ENCODE measurements at places on chromosomes 12 and 14. TPM values are rescaled to one million over a fixed set of nuclear protein-coding genes. Genes with fewer than 3 reads are reported as not detected.

The GPR137C gene
- not detected for total RNA-seq

The RTL1 gene
- total RNA-seq, result not detected

The CNTN1 gene
- total RNA-seq, result 68.3 TPM

The LRRC9 gene
- total RNA-seq, result not detected

The RNASE3 gene
- not detected for total RNA-seq

The TTC6 gene
- 184 TPM for total RNA-seq

The TAS2R30 gene
- 2.9 TPM for total RNA-seq

The KLRD1 gene
- total RNA-seq, result 0.89 TPM

The GZMB gene
- total RNA-seq, result 2.9 TPM

DNA sequence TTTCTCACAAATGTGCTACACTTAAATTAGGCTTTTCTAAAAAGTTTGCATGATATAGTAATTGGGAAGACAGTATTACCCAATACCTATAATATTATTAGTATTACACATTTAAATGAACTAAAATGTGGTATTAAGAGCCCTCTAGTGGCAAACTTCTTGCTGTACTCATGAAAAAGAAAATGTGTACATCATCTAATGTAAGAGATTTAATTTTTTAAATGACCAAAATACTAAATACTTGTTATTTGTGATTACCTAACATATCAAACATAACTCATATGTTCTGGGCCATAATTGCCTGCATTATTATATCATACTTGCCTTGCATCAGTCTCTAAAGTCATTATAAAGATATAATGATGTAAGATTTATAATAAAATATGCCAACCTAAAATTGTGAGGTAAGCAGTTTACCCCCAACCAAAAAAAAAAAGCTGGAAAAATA is 64.2 kb downstream of the DNAI7 start:
- H3K27ac ChIP-seq, result no peak overlapping the region
- no peak for DNase-seq
- no peaks in the 10 kb centered on the region for H3K4me1 ChIP-seq
- H3K36me3 ChIP-seq, result no peaks in the 10 kb centered on the region

DNA sequence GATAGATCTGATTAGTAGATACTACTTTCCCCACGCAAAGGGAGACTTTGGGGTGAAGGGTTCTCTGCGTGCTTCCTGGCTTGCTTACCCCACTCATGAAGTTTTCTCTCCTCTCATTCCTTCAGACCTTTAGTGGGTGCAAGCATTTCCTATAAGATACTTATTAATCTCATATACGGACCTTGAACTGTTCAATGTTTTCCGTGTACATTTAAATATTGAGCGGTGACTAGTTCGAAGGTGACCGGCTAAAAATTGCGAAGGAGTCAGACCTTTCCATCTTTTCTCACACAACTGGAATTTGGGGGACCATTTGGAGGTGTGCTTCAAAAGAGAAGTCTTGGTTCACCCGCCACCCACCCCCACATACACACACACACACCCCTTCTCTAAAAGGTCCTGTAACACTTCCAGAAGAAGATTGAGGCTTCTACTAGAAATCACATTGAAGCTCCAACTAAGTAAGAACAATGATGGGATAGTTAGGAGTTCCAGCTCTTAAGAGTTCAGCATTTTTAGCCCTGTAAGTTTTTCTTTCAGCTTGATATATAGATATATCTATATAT is 6.1 kb upstream of the FOXG1 start:
- H3K4me1 ChIP-seq, result peaks cover 4% of the 10 kb centered on the region
- H3K36me3 ChIP-seq, result no peaks in the 10 kb centered on the region
- H3K27me3 ChIP-seq, result peaks cover 30% of the 10 kb centered on the region
- no peak overlapping the region for H3K27ac ChIP-seq
- no peak for DNase-seq

DNA sequence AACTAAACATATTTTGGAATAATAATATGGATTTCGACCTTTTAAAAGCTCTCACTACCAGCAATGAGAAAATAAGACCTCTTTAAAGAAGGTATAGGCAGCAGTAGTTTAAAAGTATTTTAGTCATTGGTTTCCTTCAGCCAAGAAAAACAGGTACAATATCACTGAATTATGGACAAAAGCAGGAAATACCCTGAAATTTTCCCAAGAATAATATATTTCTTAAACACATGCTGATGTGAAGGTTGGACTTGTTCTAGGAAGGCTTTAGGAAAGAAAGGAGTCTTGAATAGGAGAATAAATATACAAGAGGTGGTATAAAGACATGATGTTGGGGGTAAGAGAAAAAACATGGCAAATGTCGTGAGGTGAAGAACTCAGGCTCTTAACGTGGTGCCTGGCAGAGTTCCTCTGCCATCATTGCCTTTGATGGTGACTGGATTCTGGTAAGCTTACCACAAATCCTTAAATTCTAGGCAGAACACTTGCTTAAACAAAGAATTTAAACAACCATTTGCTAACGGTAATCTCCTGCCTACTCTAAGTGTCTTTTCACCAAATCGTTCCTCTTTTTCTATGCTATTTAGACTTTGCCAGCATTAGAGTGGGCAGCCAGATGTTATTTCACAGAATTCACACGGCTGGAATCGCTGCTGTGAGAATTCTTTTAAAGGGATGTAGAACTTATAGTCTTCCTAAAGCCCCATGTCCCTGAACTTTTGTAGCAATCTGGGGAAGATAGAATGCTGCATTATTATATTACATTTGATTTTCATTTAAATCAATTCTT is 11.9 kb upstream of the NUDT4 start:
- no peak overlapping the region for H3K4me3 ChIP-seq
- H3K27me3 ChIP-seq, result no peaks in the 10 kb centered on the region
- H3K4me1 ChIP-seq, result no peaks in the 10 kb centered on the region
- H3K36me3 ChIP-seq, result no peaks in the 10 kb centered on the region

GRCh38 chr14:104394409-104394851 is 185.1 kb upstream of the C14orf180 start:
- H3K4me1 ChIP-seq, result peaks cover 4% of the 10 kb centered on the region
- DNase-seq, result no peak
- H3K4me3 ChIP-seq, result no peak overlapping the region
- H3K27ac ChIP-seq, result no peak overlapping the region
- H3K27me3 ChIP-seq, result no peaks in the 10 kb centered on the region

DNA sequence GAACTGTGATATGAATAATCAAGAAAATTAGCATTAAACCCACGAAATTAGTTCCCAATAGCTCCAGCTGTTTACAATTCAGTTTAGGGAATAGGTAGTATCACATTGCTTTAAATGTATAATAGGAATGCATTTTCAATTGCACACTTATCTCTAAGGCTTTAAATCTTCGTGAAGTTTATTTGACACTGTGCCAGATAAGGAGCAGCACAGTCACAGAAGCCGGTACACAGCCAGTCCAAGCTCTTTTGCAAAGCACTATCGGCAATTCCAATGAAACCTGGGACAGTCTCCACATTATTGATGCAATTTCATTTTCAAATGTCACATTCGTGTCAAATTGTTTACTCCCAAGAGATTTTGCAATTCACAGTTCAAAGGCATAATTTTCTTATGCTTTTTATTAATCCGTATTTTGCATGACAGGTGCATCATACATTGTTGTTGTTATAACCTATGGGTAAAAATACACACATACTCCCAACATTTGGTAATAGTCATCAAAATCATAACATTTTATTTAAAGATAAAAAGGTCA is 602.8 kb downstream of the RPS29 start:
- peak; percentile 36 for DNase-seq
- H3K36me3 ChIP-seq, result no peaks in the 10 kb centered on the region
- H3K4me3 ChIP-seq, result no peak overlapping the region

DNA sequence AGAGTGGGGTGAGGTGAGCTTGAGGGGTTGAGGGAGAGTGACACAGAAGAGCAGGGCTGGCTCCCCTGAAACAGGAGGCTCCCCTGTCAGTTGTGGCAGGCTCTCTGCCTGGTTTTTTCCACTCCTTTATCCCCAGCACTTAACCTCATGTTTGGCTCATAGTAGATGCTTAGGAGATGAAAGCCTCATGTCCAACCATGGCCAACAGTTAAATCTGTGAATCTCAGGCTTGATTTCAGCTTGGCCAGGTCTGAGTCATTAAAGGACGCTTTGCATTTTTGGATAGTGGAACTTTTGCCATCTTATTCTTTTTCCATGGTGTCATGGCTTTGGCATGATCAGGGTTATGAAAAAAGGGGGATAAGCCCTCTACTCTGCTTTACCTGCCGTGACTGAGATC is 117.2 kb downstream of the CACNA1C start:
- H3K36me3 ChIP-seq, result no peaks in the 10 kb centered on the region
- peaks cover 23% of the 10 kb centered on the region for H3K4me1 ChIP-seq
- H3K27ac ChIP-seq, result no peak overlapping the region

GRCh38 chr12:6193853-6194815 is 6.1 kb upstream of the CD9 start:
- no peak overlapping the region for H3K4me3 ChIP-seq
- peak; percentile 92 for DNase-seq
- no peak overlapping the region for H3K27ac ChIP-seq
- H3K4me1 ChIP-seq, result peaks cover 41% of the 10 kb centered on the region

DNA sequence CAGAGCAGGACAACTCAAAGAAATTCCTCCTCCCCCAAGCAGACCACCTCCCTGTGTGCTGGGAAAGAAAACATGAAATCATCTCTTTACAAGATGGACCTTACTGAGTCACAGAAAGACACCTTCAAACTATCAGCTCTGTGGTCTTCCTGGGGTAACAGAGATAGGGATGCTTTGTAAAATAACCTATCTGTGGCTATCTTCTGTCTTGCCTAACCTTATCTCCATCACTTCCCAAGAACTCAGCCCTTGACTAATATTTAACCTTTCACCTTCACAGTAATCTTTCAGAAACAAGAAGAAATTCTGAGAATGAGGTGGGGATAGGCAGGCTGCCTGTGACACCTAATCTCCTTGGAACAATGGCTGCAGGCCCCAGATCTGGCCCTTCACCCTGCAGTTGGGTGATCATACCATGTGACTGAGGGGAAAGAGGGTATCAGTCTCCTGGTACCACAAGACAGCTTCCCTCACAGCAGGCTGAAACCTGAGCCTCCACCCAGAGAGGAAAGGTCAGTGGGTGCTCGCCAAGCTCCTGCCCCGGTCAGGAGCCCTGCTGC is 27.4 kb upstream of the CEBPE start:
- no peak overlapping the region for H3K4me3 ChIP-seq
- H3K27ac ChIP-seq, result peak overlapping the region; percentile 64
- peaks cover 9% of the 10 kb centered on the region for H3K36me3 ChIP-seq
- peaks cover 26% of the 10 kb centered on the region for H3K4me1 ChIP-seq

DNA sequence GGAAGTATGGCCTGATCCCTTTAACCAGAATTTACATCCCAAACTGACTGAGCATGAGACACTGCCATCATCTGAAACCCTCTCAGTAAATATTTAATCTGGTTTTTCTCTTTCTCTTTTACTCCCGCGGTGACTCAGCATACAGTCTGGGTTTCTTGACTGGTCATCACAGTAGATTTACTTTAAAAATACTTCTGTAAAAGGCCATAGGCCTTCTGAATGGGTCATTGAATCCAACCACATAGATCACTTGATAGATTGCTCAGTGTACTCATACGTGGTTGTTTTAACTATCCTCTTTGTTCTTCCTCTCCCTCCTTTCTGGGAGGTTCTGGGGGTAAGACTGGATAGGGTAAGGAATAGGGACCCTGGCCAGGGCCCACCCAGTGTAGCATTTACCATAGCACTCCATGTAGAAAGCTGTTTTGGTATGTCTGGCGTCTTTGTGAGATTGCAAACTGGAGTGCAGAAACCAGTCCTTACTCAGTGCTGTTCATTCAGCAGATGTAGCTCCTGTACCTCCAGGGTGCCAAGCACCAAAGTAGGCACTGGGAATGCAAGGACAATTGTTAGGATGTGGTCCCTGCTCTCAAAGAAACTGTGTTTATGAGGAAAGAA is 165.7 kb downstream of the SRGAP1 start:
- H3K27ac ChIP-seq, result no peak overlapping the region
- H3K27me3 ChIP-seq, result no peaks in the 10 kb centered on the region
- no peak overlapping the region for H3K4me3 ChIP-seq
- H3K36me3 ChIP-seq, result no peaks in the 10 kb centered on the region
- H3K4me1 ChIP-seq, result no peaks in the 10 kb centered on the region

- no peak overlapping the region for H3K4me3 ChIP-seq
- H3K4me1 ChIP-seq, result peaks cover 8% of the 10 kb centered on the region
- no peaks in the 10 kb centered on the region for H3K36me3 ChIP-seq
- DNase-seq, result no peak
These were observed 64.9 kb downstream of the AKAP6 start for GRCh38 chr14:32394038-32394437.

- H3K27ac ChIP-seq, result no peak overlapping the region
- no peak for DNase-seq
- no peaks in the 10 kb centered on the region for H3K27me3 ChIP-seq
- H3K4me3 ChIP-seq, result no peak overlapping the region
- H3K4me1 ChIP-seq, result no peaks in the 10 kb centered on the region
- H3K36me3 ChIP-seq, result no peaks in the 10 kb centered on the region
These were observed 702.7 kb downstream of the MED13L start for GRCh38 chr12:115574826-115575225.

DNA sequence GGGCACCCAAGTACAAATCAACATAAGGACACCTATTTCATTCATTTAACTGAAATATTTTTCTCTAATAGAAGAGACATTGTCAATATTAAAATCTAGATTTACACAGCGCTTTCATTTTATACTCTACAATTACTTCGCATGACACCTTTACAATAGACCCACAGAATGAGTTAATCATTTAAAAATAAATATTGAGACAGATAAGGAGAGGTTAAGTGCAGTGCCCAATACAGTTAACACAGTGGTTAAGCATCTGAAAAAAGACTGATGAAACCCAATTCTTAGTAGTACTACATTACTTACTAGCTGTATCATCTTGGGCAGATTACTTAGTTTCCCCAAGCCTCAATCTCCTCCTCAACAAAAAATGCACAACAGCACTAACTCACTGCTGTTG is 116.2 kb downstream of the DENND5B start:
- no peak overlapping the region for H3K4me3 ChIP-seq
- no peak for DNase-seq
- peaks cover 7% of the 10 kb centered on the region for H3K36me3 ChIP-seq
- no peaks in the 10 kb centered on the region for H3K27me3 ChIP-seq

DNA sequence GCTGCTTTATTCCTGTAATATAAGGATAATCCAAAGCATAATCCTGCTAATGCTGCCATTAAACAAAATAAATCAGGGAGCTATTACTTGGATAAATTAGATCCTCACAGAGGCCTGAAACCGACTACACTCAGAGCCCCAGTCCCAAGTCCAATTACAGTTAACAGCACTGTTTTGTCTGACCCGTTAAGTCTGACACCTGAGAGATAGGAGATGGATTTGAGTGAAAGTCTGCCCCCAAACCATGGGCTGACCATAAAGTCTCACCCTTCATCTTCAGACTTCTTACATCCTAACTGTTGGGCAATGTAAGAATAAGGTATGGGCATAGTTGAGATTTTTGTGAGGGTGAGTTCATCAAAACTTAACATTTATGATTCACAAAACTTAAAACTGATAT is 181.7 kb downstream of the PLCZ1 start:
- no peak overlapping the region for H3K4me3 ChIP-seq
- H3K27me3 ChIP-seq, result no peaks in the 10 kb centered on the region
- DNase-seq, result no peak
- no peak overlapping the region for H3K27ac ChIP-seq
- H3K4me1 ChIP-seq, result no peaks in the 10 kb centered on the region

DNA sequence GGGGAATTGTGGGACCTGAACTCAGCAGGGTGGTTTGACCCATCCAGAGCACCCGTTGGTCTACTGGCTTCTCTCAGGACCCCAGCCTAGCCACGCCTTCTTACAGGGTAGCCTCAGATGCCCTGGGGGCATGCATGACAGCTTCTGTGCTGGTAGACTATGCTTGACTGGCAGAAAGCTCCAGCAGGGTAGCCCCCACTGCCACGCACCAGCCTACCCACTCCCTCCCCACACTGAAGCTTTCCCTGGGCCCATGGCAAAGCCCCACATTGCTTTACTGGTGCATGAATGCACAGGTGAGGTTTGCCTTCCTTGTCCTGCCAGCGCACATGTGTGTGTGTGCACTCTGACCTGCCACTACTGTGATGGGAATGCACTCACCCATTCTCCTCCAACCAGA is 772.2 kb downstream of the LRFN5 start:
- H3K36me3 ChIP-seq, result no peaks in the 10 kb centered on the region
- H3K27ac ChIP-seq, result no peak overlapping the region
- H3K4me3 ChIP-seq, result no peak overlapping the region
- H3K27me3 ChIP-seq, result no peaks in the 10 kb centered on the region
